ENCODE measurements at places on chromosomes 16 and 17.
A peak's percentile ranks its signal among the peaks of the same experiment; 100 is the strongest.

- DNase-seq = no peak
Observed at GRCh38 chr17:55351226-55351625, 70.4 kb downstream of the MMD start.

DNA sequence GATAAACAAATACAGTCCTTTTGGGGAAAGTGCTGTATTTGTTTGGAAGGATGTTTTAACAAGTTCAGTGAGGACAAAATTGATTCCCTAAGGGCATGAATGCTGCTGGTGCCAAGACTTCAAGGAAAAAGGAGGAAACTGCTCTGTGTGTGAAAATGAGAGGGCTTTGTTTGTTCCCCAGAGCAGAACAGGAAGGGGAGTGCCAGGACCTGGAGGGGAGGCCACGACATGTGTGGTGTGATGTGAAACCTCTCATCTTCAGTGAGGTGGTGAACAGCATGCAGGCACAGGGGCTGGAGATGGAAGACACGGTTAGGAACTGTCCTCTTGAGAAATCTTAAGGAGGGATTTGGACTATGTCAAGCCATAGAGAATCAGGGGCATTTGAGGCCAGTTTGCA, 46.6 kb upstream of the GRIN2A start:
- DNase-seq = no peak

DNA sequence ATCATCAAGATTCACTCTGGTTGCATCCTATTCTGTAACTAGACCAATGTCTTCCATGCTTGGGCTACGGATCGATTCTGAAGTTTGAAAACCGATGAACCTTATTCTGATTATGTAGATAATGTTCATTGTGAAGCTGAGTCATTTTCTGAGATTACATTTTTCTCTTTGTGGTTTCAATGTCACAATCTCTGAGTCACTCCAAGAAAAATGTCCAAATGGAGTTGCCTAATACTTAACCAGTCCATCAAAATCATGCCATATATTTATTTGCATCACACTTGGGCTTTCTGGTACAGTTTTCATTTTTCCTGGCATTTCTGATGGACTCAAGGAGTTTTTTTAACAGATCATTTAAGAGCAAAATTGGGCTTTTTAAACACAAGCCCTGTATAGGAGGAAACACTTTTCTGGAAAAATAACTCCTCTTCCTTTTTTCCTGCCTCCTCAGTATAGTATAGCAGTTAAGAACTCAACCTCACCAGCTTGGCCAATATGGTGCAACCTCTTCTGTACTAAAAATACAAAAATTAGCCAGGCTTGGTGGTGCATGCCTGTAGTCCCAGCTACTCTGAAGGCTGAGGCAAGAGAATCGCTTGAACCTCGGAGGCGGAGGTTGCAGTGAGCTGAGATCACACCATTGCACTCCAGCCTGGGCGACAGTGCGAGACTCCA, 17.5 kb downstream of the CACNG3 start:
- no peak for DNase-seq

DNA sequence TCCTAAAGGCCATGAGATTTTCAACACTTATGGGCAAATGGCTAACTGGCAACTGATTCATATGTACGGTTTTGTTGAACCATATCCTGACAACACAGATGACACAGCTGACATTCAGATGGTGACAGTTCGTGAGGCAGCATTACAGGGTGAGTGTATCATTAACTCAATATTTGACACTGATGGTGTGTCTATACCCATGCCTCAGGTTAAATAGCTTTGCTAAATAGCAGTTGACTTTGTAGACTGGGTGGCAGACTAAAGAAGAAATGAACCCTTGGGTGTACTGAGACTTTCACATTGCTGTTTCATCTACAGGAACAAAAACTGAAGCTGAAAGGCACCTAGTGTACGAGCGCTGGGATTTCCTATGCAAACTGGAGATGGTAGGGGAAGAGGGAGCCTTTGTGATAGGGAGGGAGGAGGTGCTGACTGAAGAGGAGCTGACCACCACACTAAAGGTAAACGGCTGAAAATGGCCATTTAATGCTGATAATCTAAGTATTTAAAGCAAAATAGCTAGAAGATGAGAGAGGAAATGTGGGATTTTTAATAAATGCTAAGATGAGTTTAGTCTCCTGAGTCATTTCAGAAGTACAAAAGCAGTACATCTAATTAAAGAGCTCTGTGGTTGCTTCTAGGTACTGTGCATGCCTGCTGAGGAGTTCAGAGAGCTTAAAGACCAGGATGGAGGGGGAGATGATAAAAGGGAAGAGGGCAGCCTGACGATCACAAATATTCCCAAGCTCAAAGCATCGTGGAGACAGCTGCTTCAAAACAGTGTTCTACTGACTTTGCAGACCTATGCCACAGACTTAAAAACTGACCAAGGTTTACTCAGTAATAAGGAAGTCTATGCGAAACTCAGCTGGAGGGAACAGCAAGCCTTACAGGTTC, 3.0 kb downstream of the SETD6 start:
- no peak for DNase-seq

DNA sequence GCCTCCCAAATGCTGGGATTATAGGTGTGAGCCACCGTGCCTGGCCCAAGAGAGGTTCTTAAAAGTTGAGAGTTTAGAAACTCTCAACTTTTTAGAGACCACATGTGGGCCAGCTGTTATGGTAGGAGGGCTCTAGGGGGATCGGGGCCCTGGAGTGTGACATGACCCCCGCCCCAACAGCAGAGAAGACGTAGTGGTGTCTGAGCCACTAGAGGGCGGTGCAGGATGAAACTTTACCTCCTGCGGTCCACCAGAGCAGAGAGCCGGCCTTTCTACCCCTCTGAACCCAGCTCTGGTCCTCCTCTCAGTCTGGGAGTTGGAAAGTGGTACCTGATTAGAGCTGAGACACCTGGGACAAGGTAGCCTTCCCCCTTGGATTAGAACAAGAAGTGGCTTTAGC, 7.4 kb downstream of the CDK5RAP3 start:
- peak; percentile 37 for DNase-seq

GRCh38 chr16:68866933-68867332, 23.6 kb downstream of the TANGO6 start:
- no peak for DNase-seq

DNA sequence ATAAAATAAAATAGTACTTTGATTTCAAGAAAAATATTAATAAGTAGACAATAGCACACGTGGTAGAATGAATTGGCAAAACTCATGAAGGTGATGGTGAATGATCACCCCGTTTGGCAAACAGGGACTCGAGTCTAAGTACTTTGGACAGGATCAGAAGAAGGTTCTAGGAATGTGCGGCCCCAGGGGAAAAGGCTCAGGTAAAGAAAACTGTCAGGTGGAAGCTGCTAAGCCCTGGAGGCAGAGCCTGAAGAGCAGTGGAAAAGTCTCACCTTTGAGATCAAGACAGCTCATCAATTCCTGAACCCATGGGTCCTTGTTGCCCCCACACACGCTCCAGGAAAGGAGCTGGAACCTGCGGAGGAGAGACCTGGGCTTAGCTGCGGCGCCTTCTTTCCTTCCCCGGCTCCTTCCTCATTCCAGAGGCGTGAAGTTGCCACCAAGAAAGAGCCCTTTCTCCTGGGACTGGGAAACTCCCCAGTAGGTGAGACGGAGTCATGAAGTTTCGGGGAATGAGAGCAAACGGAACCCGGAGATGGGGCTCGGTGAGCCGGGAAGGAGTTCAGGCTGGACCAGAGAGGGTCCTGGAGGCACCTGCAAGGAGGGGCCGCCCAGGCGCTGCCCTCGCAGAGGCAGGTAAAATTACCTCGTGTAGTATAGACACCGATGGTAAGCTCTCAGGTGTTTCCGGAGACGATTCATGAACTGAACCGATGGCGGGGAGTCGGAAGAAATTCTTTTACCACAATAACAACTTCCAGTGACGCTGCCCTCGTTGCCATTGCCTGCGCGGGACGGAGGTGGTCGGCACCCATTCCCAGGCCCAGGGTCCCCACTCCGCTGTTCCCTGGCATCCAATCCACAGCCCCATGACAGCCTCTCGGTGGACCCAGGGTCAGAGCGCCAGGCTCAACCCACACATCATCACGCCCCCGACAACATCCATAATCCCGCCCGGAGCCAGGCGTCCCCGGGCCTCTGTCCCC, 1.2 kb upstream of the ZMYND15 start:
- no peak for DNase-seq

DNA sequence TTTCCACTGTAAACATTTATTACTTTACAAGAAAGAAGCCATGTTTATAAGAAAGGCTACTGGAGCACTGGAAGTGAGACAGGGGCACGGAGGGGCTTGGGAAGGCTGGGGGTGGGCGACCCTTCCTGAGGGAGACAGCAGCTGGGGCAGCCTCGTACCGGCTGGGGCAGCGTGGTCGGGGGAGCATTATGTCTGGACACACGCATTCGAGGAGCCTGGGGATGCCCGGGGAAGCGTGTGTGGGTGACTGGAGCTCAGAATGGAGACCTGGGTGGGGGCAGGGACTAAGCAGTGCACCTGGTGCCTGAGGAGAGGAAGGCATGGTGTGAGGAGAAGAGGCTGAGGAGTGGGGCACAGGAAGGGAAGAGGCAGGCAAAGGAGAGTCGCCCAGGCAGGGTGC, 64.5 kb downstream of the SRCIN1 start:
- DNase-seq = no peak

DNA sequence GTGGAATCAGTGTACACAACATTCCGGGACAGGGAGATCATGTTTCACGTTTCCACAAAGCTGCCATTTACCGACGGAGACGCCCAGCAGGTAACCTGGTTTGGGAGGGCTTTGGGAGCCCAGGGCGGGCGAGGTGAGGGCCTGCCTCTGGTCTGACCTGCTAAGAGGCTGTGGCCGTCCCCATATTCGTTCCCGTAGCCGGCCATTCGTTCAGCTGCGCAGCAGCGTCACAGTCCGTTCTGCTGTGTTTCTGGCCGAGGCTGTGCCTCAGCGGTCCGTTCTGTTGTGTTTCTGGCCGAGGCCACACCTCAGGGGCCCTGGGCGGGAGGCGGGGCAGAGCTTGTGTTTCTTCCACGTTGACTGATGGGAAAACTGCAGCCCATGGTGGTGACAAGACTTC, 68.0 kb downstream of the OR1D5 start:
- no peak for DNase-seq

GRCh38 chr16:77584205-77584859, 138.0 kb upstream of the NUDT7 start:
- no peak for DNase-seq

DNA sequence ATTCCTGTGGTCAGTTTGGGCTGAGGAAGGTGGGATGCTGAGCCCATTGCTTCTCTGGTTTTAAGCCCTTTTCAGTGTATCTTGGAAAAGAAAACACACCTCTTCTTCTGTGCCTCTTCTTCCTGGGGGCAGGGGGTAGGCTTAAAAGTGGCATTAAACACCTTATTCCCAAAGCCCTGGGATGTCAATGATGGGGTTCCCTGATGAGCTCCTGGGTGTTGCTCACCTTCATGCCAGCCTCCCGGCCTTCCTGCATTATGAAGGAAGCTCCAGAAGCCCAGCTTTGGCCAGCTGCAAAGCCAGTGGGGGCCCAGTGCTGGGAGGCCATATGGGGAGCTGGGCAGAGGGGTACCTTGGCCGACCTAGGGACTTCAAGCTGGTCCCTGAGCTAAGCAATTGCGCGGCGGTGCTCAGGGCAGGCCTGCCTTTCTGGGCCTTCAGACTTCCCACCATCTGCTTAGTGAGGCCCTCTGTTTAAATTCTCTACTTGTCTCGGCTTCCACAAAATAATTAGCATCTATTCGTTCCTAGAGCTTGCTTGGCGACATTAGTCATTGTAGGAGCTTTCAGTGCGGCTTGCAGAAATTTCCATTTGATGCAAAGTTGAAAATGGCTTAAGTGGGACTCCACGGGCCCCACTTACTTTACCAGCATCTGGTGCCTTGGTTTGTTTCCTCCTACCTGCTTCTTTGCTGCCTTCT, 121.7 kb upstream of the NLRP1 start:
- no peak for DNase-seq

- DNase-seq = peak; percentile 74
Observed at GRCh38 chr16:66605177-66605978, 874 bp downstream of the CMTM3 start.
